Smooth muscle cell of trachea (primary cell): ENCODE measurements at places on chromosomes 5 and 9. TPM values are rescaled to one million over a fixed set of nuclear protein-coding genes. Genes with fewer than 3 reads are reported as not detected.

RFX3 gene
- 1.8 and 5.1 TPM in 2 replicates for total RNA-seq

RNF224 gene
- total RNA-seq = 0.17 TPM in 1 of 2 replicates, not detected in the other

PDZD2 gene
- 0.50 and 1.7 TPM in 2 replicates for total RNA-seq

SPINK13 gene
- total RNA-seq = not detected in 2 replicates

MVB12B gene
- 3.2 and 3.8 TPM in 2 replicates for total RNA-seq

TNFSF15 gene
- total RNA-seq = 0.44 and 0.99 TPM in 2 replicates

SLC27A6 gene
- under 0.01 and 0.15 TPM in 2 replicates for total RNA-seq

C9orf152 gene
- total RNA-seq = 0.17 TPM in 1 of 2 replicates, not detected in the other

TICAM2 gene
- total RNA-seq = 7.6 and 11.8 TPM in 2 replicates

PCDHB14 gene
- 0.15 and 1.2 TPM in 2 replicates for total RNA-seq

CRB2 gene
- not detected in 2 replicates for total RNA-seq
